Choroid plexus epithelial cell (primary cell): ENCODE measurements at places on chromosomes 5 and 9.

- DNase-seq = no peak
Observed at GRCh38 chr5:159091065-159091464, 8.7 kb downstream of the EBF1 start.

GRCh38 chr5:135569755-135570452 is 8.9 kb downstream of the CXCL14 start:
- peak; percentile 67 for DNase-seq

GRCh38 chr9:131046093-131046380 is 37.1 kb downstream of the LAMC3 start:
- no peak for DNase-seq

DNA sequence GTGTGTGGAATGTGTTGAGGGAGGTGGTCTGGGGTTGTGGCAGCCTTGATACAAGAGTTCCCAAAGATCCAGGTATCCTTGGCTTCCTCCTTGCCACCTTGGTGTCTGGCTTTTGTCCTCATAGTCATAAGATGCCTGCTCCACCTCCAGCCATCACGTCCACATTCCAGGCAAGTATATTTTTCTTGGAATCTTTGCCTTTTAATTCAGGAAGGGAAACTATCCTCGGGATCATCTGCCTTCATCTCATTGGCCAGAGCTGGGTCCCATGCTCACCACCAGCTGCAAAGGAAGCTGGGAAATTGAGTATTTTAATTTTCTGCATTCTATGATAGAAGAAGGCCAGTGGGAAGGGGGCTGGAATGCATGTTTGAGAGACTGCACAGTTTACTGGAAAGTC is 186.7 kb downstream of the C9orf50 start:
- DNase-seq = peak; percentile 40

DNA sequence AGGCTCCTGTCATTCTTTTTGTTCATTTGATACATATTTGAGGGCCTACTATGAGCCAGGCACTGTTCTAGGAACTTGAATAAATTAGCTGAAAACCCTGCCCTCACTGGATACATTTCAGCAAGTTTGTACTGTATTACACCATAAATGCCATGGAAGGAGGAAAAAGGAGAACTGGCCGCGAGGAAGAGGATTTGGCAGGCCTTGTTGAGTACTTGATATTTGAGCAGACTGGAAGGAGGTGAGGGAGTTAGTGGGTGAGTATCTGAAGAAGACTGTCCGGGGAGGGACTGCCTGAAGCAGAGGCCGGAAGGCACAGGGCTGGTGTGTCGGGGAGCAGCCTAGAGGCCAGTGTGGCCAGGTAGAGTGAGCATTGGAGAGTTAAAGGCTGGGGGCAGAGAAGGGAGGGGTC is 4.5 kb downstream of the SNX30 start:
- peak; percentile 20 for DNase-seq

DNA sequence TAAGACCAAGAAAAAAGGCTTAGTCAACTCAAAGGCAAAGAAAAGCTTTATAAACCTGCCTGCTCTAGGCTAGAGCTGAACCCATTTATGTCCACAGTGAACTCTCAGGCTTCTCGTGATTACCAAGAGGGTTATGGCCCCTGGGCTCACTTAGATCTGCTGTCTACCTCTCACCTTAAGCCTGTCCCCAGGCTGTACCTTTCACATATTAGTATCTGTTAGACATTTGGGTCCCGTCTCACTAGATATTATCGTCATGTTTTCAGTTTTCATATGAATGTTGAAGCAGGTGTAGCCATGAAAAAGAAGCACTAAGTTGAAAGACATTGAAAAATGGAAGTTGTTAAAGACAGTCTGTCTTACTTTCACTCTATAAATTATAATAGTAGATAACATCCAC is 75.2 kb upstream of the COX7C start:
- DNase-seq = no peak

DNA sequence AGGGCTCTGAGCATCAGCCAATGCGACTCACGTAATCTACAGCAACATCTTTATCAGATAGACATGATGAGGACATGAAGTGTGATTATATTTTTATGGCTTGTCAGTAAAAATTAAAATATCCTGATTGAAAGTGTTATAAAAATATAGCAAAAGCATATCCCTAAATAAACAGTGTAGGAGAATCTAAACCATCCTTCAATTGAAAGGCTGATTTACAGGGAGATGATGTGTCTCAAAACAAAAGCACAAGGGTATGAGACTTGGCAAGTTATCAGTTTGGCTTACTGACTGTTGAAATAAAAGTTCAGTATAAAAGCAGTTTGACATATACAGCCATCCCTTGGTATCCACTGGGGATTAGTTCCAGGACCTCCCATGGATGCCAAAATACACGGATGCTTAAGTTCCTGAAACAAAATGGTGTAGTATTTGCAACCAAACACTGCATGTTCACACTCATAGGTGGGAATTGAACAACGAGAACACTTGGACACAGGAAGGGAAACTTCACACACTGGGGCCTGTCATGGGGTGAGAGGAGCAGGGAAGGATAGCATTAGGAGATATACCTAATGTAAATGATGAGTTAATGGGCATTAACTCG is 149.9 kb upstream of the MAP1B start:
- DNase-seq = no peak

GRCh38 chr5:51194671-51195070 is 188.6 kb upstream of the ISL1 start:
- no peak for DNase-seq

DNA sequence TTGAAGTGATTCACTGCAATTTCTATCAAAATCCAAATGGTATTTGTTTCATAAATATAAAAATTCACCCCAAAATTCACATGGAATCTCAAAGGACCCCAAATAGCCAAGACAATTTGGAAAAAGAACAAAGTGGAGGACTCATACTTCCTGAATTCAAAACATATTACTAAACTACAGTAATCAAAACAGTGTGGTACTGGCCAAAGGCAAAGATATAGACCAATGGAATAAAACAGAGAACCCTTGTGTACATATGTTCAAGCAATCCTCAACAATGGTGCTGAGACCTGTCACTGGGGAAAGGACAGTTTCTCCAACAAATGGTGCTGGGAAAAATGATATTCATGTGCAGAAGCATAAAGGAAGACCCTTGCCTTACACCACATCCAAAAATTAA is 14.0 kb downstream of the OBP2B start:
- no peak for DNase-seq
